ENCODE measurements at places on chromosomes 7 and 10. TPM values are rescaled to one million over a fixed set of nuclear protein-coding genes. Genes with fewer than 3 reads are reported as not detected.

Gene HOXA10
- polyA plus RNA-seq, result 0.41 TPM

DNA sequence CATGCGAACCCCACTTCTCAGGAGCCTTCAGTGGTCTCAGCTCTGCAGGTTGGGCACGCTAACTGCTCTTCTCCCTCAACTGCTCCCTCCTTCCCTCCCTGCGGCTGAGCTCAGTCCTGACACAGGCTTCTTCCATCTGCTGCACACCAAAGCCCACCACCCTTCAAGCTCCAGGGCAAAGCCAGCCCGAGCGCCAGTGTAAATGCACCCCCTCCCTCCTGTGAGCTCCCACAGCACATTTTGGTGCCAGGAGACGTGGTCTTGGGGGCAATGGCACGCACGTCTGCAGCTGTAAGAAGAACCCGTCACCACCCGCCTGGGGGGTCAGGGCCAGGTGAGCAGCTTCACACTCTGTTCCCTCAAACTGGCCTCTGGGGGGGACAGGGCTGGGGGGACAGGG is 15.9 kb downstream of the VIPR2 start:
- H3K4me3 ChIP-seq, result no peak overlapping the region
- H3K27me3 ChIP-seq, result peaks cover 37% of the 10 kb centered on the region
- no peak for DNase-seq
- no peaks in the 10 kb centered on the region for H3K4me1 ChIP-seq
- no peak overlapping the region for H3K27ac ChIP-seq

DNA sequence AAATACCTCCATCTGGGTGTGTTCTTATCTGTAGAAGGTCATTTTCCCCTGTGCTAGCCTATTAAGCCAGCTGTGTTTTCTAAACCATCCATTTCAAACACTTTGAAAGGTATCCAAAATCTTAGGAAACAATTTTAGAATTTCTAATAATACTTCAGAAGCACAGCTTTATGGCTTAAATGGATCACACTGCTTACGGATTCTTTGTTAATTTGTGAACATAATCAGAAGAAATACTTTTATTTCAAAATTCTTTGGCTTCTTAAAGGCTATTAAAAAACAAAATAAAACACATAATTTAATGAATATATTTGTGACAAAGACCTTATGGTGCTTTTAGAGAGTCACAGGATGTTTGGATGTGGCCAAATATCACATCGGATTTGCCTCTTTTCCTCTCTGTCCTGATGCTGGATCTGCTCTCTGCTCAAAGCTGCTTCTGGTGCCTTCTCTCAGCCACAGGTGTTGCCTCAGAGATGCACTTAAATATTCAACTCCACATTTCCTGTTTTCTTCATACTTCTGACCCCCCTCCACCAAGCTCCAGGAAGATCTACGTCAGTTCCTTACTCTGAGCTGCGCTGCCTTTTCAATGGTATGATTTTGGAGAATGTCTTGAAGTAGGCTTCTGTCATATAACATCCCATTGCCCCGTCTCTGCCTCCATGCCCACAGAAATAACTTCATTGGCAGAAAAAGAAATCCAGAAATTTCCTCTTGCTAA is 230.6 kb downstream of the MLLT10 start:
- no peak for DNase-seq
- H3K4me3 ChIP-seq, result no peak overlapping the region
- H3K27me3 ChIP-seq, result no peaks in the 10 kb centered on the region
- H3K27ac ChIP-seq, result no peak overlapping the region
- H3K36me3 ChIP-seq, result peaks cover 6% of the 10 kb centered on the region

Gene TMEM229A
- 1.2 TPM for polyA plus RNA-seq

- H3K27me3 ChIP-seq, result no peaks in the 10 kb centered on the region
- no peak overlapping the region for H3K27ac ChIP-seq
- H3K4me3 ChIP-seq, result no peak overlapping the region
- no peaks in the 10 kb centered on the region for H3K4me1 ChIP-seq
These were observed 12.8 kb downstream of the MEIG1 start for GRCh38 chr10:14971867-14972448.

- H3K27ac ChIP-seq, result no peak overlapping the region
- no peaks in the 10 kb centered on the region for H3K4me1 ChIP-seq
- no peaks in the 10 kb centered on the region for H3K27me3 ChIP-seq
- DNase-seq, result no peak
- H3K4me3 ChIP-seq, result no peak overlapping the region
These were observed 38.2 kb downstream of the MYL10 start for GRCh38 chr7:101590663-101591435.

Gene FFAR4
- 0.08 TPM for polyA plus RNA-seq

DNA sequence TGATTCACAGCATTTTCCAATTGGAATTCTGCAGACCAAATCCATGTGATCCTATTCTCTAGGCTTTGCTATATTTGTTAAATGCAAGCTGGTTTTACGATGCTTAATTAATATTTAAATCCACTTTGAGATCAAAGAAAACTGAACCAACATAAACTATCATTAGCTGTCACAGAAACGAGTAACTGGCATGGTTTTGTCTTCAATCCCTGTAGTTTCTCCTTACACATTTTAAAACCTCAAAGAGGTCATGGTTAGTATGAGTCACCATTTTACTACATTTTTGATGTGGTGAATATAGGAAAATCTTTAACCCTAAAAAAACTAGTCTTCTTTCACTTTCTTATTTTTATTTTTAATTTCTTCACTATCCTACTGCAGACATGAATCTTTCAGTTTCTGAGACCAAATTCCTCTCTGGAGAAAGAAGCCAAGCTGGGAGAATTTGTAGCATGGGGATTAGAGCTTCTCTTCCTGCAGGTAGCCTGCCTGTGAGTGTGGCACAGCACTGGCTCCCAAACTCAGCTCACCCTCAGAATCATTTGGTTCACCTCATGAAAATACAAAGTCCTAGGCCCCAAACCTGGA is 8.7 kb upstream of the LIPM start:
- no peaks in the 10 kb centered on the region for H3K36me3 ChIP-seq
- H3K27me3 ChIP-seq, result no peaks in the 10 kb centered on the region
- H3K27ac ChIP-seq, result no peak overlapping the region
- no peak for DNase-seq

Gene CYP2E1
- 1.5 TPM for polyA plus RNA-seq

DNA sequence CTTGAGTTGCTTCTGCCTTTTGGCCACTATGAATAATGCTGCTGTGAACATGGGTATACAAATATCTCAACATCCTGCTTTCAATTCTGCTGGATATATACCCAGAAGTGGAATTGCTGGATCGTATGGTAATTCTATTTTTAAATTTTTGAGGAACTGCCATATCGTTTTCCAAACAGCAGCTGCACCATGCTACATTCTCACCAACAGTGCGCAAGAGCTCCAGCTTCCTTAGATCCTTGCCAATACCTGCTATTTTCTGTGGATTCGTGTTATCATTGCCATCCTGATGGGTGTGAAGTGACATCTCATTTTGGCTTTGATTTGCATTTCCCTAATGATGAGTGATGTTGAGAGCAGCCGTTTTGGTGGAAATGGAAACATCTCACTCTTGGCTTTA is 26.7 kb downstream of the FRMD4A start:
- no peaks in the 10 kb centered on the region for H3K36me3 ChIP-seq
- H3K27ac ChIP-seq, result no peak overlapping the region
- no peak overlapping the region for H3K4me3 ChIP-seq
- H3K27me3 ChIP-seq, result no peaks in the 10 kb centered on the region
- no peaks in the 10 kb centered on the region for H3K4me1 ChIP-seq

DNA sequence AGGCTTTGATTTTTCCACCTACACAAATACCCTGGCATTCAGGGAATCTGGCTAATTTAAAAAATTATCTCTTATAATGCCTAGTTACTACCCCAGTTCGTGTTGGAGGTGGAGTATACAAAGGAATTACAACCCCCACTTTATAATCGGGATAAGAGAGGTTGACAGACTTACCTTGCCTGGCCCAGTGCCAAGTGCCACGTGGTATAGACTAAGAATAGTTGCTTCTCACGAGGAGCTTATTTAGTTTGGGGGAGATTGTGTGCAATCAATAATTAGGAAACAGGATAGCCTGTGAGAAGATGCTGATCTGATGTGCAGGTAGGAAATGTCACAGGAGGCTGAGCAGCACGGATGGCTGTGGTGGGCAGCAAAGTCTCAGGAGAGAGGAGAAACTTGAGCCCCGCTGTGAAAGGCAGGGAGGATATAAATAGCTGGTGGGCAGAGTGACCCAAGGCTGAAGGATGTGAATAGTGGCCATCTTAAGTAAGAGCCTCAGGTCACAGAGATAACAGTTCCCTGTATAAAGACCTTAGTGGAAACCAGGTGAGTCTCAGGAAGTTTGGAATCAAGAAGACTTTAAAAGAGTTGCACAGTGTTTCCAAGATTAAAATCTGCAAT is 11.3 kb upstream of the ATXN7L1 start:
- H3K4me1 ChIP-seq, result no peaks in the 10 kb centered on the region
- no peak for DNase-seq
- no peak overlapping the region for H3K4me3 ChIP-seq
- H3K36me3 ChIP-seq, result no peaks in the 10 kb centered on the region
- H3K27me3 ChIP-seq, result no peaks in the 10 kb centered on the region
- H3K27ac ChIP-seq, result no peak overlapping the region

DNA sequence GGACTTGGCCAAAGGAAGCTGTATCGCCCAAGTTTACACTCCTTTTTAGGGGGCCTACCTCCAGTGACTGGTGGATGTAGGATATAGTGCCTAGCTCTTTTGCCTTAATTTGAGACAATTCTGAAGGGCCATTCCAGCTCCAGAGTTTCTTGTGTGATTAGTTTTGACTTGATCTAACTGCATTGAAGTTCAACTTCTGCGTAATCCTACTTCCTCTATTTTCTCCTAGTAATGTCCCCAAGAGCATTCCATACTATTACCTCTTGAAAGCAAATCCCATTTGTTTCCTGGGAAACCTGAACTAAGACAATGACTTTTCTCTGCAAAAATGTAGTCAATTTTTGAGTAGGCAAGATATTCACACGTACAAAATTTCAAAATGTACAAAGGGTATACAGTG is 4.7 kb upstream of the H2AZ2 start:
- H3K27me3 ChIP-seq, result no peaks in the 10 kb centered on the region
- DNase-seq, result no peak
- H3K27ac ChIP-seq, result no peak overlapping the region
- no peak overlapping the region for H3K4me3 ChIP-seq
- H3K4me1 ChIP-seq, result peaks cover 10% of the 10 kb centered on the region

Gene NPC1L1
- polyA plus RNA-seq, result 0.30 TPM

DNA sequence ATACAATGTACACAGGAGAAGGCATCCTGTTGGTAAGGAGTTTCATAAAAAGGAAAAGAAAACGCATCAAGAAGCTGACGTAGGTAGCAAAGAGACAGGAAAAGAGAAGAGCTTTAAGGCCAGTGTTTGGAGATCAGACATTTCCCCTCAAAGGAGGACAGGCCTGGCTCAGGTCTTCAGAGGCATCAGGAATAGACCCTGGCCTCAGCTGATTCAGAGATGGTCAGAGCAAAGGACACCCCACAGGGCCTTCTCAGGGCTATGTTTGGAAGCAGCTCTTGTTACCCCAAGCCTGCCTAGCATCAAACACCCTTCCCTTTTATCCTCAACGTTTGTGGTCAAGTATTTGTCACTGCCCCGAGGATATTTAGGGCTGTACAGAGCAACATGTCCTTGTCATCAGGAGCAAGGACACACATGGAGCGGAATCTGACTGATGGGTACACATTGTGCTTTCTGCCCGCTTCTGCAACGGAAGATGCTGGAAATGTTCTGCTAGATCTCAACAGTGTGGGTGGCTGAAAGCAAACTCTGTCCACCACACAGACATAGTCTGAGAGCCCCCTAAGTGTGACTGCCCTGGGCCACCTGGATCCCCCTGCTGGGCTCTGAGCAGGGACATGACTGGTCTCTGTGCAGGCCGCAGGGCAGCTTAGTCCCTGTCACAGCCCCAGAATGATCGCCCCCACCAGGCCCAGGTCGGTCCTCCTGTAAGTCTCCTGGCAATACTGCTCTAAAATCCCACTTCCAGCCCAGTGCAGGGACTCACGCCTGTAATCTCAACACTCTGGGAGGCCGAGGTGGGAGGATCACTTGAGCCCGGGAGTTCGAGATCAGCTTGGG is 1.0 kb upstream of the ZDHHC4 start:
- no peaks in the 10 kb centered on the region for H3K27me3 ChIP-seq
- no peak for DNase-seq
- H3K36me3 ChIP-seq, result peaks cover 21% of the 10 kb centered on the region
- H3K4me3 ChIP-seq, result peak overlapping the region; percentile 63

- H3K27me3 ChIP-seq, result no peaks in the 10 kb centered on the region
- H3K36me3 ChIP-seq, result no peaks in the 10 kb centered on the region
- H3K4me1 ChIP-seq, result no peaks in the 10 kb centered on the region
- no peak overlapping the region for H3K4me3 ChIP-seq
- no peak for DNase-seq
These were observed 17.5 kb upstream of the PRTFDC1 start for GRCh38 chr10:24969841-24970281.

GRCh38 chr10:73480158-73480557 is 15.7 kb downstream of the PPP3CB start:
- H3K36me3 ChIP-seq, result peaks cover 51% of the 10 kb centered on the region
- DNase-seq, result no peak
- no peaks in the 10 kb centered on the region for H3K27me3 ChIP-seq
- H3K4me3 ChIP-seq, result no peak overlapping the region

DNA sequence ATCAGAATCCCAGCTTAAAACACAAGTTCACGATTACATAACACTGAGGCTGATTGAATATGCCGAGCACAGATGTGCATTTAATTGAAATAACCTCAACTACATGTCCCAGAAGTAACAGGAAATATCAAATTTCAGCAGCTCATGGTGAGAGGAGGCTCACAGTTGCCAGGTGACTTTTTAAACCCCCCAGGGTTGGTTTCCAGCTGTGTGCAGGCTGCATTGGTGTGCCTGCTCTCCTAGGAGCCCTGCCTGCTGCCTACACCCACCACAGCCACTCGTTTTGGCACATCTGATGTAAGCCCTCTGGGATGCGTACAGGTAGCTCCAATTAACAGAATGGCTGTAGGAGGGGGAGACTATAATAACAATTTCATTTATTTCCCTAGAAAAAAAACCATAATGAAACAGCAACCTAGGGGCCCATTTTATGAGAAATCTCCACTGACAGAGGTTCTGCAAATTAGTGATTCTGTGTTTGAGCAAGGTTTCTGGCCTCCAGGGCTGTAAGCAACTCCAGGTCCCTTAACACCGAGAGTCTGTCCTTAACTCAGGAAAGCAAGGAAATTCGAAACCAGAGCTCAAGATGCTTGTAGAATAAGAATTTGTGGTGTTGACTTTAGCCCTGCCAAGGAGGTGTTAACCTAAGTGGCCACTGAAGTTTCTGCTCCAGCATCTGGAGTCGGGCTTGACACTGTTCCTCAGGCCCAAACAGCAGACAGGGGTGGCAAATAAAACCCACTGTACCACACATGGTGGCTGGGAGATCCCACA is 161.9 kb downstream of the BMPER start:
- H3K27me3 ChIP-seq, result no peaks in the 10 kb centered on the region
- peaks cover 10% of the 10 kb centered on the region for H3K4me1 ChIP-seq
- H3K36me3 ChIP-seq, result no peaks in the 10 kb centered on the region
- H3K4me3 ChIP-seq, result no peak overlapping the region
- no peak for DNase-seq

Gene SLC39A12
- 0.10 TPM for polyA plus RNA-seq

Measured in left lung (tissue), 14 donors.